ENCODE measurements at places on chromosomes 11 and 22. TPM values are rescaled to one million over a fixed set of nuclear protein-coding genes. Genes with fewer than 3 reads are reported as not detected.

DNA sequence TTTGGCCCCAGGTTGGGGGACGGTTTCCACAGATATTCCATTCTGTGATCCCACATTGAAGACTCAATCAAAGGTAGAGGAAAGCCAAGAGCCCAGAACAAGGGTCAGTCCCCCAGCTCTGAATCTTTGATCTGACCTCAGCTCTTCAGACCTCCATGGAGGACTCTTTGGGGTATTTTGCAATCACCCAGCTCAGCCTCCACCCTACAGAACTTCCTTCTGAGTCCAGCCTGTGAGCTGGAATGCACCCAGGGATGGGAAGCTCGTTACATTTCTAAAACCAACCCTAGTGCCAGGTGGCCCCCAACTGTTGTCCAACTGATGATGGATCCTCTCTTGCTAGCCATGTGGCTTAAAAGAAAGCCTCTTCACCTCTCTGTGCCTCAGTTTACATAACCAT lies 335.3 kb downstream of the MN1 start:
- DNase-seq: no peak

GRCh38 chr11:66728693-66729385 lies at the start of gene SPTBN2:
Gene SPTBN2, minus strand, starts transcription at chr11:66729216. Its CDS starts 7,976 bp downstream, at chr11:66721240.
- DNase-seq: no peak

The EPS8L2 gene
- total RNA-seq: 4.5 TPM

GRCh38 chr11:69422645-69423044 lies 58.8 kb upstream of the LINC01488 start:
- DNase-seq: no peak

- DNase-seq: no peak
Observed at GRCh38 chr11:70290361-70291065, 20.0 kb downstream of the PPFIA1 start.

DNA sequence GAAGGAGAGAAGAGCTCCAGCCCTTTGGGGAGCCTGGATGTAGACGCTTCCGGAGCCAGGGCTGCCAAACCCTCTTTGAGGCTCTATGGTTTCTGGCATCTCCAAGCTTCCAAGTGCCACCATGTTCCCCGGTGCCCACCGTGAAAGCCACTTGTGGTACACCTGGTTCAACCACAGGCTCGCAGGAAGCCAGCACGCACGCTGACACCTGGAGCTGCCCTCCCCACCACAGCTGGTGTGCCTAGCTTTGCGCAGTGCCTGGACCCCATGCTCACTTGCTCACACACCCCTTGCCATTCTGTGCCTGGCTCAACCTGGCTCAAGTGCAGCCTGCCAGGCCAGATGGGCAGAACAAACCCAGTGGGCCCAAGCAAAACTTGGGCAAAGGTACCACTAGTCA lies 831.4 kb downstream of the DLG2 start:
- DNase-seq: no peak

The BLID gene
- 6.2 TPM for total RNA-seq

The ACAD8 gene
- total RNA-seq: 30.2 TPM

DNA sequence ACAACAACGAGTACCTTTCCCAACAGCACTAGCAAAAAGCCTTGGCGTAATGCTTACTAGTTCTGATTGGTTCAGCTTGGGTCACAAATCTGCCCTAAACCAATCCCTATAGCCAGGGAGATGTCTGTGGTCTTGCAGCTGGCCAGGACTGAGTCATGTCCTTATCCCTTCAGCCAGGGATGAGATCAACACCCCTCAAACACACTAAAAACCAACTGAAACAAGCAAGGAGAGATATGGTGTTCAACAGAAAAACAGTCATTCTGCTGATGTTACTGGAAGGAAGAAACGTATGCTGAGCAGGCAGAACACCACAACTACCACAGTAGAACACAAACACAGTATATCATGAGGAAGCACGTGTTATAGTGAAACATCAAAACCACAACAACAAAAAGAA lies 375.6 kb downstream of the LARGE1 start:
- no peak for DNase-seq

The GRK3 gene
- 13.6 TPM for total RNA-seq

GRCh38 chr11:46238078-46238966 lies 39.1 kb upstream of the CREB3L1 start:
- no peak for DNase-seq

The C1QTNF4 gene
- 15.8 TPM for total RNA-seq

- DNase-seq: no peak
Observed at GRCh38 chr22:29311464-29312217, 3.9 kb downstream of the RASL10A start.

The DHCR7 gene
- total RNA-seq: 32.3 TPM

The P2RX3 gene
- total RNA-seq: 0.50 TPM

DNA sequence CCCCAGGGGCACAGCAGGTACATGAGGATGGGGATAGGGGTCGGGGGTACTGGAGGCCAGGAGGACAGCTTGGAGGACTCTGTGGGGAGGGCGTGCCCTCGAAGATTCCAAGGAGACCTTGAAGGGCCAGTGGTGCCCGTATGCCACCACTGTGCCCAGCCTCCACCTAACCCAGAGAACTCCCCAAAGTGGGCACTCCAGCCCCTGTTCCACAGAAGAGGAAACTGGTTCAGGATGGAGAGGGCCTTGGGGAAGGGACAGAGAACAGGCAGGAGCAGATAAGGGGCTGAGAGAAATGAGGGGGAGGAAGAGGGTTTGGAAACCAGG lies 2.2 kb upstream of the PHLDA2 start:
- no peak for DNase-seq

- DNase-seq: no peak
Observed at GRCh38 chr11:133386262-133386661, 146.0 kb downstream of the OPCML start.

The KRTAP5-1 gene
- not detected for total RNA-seq

DNA sequence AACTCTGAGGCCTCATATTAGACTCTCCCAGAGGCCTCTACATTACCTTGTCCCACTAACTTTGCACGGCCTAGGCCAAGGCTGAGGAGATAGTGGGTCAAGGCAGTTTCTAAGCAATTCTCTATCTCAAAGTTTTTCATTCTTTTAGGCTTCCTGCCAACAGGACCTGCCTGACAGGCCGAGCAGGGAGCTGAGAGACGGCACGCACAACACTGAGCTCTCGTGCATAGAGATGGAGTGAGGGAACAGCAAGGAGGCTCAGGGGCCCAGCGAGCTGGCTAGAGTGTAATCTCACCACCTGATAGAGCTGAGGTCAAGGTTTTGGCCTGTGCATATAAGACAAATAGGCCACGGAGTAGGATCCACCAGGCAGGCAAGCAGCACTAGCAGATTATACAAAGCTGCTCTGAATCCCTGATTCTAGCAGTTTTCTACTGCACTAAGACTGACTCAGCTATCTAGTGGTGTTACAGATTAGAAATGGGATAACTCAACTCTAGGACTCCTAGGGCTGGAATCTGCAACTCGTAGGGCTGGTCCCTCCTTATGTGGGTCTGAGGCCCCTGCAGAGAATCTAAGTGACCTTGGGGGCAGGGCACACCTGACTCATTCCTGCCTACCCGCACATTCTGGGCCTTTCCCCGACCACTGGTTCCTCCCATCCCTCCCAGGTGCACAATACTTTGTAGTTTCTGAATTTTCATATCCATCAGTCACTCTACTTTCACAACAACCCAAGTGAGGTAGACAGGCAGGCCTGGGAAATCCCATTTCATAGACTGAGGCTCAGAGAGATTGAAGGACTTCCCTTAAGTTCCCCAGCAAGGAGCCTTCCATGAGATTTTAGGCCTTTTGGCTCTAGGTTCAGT lies 1.7 kb downstream of the CYB5R2 start:
- DNase-seq: no peak

GRCh38 chr11:70836071-70836470 lies 416.3 kb downstream of the SHANK2 start:
- no peak for DNase-seq

DNA sequence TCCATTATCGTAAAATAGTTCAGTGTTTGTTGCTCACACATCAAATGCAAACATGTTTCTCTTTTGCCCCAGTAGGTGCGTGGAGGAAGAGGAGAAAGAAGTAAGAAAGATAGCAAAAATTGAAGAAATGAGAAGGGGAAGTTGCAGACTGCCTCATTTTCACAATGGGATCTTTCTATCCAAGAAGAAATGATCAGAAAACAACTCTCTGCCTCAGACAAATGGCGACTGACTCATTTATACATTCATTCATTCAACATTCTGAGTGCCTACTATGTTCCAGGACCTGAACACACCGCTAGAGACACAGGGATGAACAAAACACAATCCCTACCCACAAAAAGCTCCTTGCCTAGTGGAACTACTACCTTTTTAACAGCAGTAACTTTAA lies 367 bp downstream of the HPS5 start:
- DNase-seq: no peak

- no peak for DNase-seq
Observed at GRCh38 chr22:25068707-25069106, 116.2 kb downstream of the KIAA1671 start.

DNA sequence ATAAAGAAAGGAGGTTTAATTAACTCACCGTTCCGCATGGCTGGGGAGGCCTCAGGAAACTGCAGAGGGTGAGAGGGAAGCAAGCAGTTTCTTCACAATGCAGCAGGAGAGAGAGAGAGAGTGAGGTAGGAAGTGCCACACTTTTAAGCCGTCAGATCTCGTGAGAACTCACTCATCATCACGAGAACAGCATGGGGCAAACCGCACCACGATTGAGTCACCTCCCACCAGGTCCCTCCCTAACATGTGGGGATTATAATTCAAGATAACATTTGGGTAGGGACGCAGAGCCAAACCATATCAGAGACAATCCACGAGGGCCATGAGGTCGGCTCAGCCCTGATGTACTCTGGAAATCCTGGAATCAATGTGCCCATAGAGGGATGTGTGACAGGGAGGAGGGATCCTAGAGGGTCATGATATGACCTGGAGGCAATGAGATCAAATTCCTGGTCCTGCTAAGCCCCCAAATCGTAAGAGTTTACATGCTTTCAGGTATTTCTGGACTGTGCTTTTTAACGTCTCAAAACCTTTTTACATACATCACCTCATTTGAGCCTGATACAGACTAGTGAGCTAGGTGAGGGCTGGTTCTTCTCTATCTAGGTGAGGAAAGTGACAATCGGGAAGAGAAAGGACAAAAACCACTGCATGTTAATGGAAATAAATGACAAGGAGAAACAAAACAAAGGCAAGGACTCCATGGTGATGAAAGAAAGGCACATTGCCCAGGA lies 19.5 kb upstream of the RASSF10 start:
- peak; percentile 69 for DNase-seq

DNA sequence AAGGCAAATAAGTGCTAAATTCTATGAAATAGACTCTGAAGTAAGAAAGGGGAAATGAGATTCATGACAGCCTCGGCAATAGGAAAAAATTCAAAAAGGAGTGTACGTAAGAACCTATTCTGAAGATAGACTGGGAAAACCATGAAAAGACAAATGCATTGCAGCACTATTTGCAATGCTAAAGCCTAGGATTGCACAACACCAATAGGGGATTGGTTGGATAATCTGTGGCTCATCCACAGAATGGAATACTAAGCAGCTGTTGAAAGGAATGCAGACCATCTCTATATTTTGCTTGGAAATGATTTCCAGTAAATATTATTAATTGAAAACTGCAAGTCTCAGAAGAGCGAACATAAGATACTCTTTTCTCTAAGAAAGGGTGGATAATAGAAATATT lies 91.7 kb upstream of the CLMP start:
- DNase-seq: no peak

The MPEG1 gene
- 15.8 TPM for total RNA-seq

DNA sequence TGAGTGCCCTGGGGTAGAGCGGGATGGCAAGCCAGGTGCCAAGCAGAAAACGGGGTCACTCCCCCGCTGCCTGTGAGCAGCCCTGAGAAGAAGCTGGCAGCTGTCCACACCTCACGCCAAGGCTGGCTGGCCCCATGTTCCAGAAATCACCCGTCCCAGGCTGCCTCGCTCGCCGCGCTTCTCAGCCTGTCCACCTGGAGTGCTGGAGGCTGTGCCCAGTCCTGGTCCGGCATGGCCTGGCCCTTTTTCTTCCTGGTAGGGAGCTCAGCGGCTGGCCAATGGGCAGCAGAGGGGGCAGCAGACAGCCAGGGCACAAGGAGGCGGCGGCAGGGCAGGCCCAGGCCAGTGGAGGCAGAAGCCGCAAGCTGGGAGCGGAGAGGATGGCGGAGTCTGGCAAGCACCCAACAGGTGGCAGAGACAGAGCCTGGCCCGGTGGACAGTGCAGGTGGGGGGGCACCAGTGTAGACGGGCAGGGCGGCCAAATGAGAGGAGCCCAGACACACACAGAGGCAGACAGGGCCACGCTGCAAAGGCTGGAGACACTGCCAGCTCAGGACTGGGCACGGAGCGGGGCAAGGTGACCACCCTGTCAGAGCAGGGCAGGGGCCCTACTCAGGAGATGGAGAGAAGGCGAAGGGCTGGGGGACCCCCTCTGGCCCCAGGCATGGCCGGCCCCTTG lies 37.2 kb upstream of the TH start:
- DNase-seq: no peak

DNA sequence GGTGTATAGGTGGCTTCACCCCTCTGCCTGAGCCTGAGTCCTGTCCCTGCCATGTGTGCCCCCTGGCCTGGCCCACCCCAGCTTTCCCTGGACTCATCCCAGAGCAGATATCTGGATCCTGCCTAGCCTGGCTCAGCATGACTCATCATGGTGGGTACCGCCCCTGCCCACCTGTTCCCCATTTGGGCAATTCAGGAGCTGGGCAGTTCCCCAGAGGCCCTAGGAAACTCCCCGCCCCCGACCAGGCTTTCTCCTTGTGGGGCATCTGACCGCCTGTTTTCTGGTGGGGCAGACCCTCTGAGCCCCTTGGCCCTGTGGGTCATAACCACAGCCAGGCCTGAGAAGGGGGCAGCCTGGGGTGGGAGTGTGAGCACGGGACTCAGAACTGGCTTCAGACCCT lies 4.4 kb downstream of the TSPO start:
- no peak for DNase-seq

The MACROD1 gene
- total RNA-seq: 10.6 TPM

GRCh38 chr11:45662665-45663485 lies 2.5 kb downstream of the CHST1 start:
- DNase-seq: peak; percentile 89

The SYT9 gene
- total RNA-seq: 10.1 TPM

DNA sequence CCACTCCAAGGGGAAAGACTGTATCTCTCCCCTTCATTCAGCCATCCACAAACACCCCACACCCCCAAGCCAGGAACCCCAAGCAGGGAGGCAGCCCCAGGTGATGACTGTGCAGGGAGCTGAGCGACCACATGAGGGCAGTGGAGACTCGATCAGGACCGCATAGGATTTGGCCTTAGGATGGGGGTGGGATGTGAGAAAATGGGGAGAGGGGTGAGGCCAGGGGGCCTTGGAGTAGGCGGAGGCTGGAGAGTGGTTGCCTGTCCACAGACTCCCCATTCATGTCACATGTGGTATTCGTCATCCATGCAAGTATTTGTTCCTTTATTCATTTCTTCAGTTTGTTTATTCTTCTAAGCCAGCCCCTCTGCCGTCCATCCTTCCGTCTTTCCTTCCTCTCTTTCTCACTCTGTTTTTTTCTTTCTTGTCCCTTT lies 2.7 kb upstream of the RHOD start:
- peak; percentile 17 for DNase-seq

DNA sequence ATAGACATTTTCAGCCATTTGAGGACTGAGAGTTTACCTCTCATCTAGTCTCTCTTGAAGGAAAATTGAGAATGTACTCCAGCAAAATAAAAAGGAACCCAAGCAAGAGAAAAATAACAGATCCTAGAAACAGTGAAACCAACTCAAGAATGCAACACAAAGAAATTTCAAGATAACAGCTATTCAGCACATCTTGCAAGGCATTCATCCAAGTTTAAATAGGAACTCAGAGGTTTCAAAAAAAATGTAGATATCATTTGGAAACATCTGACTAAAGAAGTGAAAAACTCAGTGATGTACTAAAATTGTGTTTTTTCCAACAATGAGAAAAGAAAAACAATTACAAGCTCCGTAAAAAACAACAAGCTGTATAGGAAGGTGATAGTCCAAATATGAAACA lies 76.4 kb downstream of the TMEM135 start:
- DNase-seq: peak; percentile 19
